ENCODE measurements at places on chromosomes 1 and 21.

DNA sequence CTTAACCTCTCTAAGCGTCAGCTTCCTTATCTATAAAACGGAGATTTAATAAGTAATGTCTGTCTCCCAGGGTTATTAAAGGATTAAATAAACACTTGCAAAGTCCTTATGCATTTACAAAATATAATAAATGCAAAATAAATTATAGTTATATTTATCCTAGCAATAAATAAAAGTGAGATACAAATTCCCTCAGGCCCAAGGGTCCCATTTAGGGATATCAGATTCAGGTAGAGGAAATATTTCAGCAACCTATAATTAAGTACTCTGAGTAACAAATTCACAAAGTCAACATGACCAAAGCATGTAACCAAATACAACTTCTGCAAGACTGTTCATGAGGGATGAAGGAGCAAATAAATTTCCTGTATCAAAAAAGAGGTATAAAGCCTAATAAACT is 17.9 kb downstream of the NVL start:
- DNase-seq = no peak

DNA sequence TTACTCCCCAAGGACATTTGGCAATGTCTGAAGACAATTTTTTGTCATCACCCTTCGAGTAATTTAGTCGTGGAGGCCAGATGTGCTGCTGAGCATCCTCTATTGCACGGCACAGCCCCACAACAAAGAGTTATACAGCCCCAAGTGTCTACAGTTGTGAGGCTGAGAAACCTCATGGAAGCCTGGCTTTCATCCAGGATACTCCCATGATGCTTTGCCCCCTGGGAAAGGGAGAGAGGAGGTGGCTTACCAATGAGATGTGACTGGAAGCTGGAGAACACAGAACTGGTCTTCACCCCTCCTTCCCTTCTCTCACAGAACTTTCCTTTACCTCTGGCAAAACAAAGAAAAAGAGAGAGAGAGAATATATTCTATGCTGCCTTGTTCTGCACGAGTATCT is 150.9 kb upstream of the VAMP3 start:
- DNase-seq = no peak

- no peak for DNase-seq
These were observed 3.3 kb downstream of the CASZ1 start for GRCh38 chr1:10793129-10793651.

GRCh38 chr1:15915991-15916390 is 59.9 kb downstream of the ZBTB17 start:
- DNase-seq = no peak

GRCh38 chr1:62428351-62428750 is 8.5 kb upstream of the USP1 start:
- no peak for DNase-seq

- no peak for DNase-seq
These were observed 20.5 kb downstream of the SPTA1 start for GRCh38 chr1:158666037-158666436.

DNA sequence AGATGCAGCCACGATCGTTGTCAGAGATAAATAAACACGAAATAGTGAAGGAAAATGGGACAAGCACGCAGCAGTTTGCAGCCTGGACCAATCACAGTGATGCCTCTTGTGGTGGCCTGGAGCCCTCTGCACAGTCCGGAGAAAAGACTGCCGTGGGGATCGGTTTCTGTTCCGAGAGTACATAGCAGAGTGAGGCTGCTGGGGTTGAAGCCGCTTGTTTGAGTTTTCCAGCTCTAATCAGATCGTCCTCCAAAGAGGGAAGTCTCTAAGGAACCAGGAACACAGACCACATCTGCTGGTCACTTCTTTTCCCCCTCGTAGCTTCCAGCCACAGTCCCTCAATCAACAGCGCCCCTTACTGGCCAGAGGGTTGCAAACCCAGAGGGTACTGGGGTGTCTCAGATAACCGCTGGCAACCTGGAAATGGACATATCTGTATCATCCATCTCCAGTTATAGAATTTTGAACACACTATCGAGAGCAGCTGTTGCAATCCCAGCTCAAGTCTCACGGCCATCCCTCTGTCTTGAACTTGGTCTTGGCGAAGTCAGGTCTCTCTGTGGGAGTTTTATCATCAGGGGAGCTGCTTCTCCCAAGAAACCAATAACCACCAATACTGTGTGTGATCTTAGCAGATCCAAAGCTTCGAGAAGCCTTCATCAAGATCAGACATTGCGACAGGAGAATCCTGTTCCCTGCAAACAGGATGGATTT is 57.4 kb downstream of the OLIG1 start:
- peak; percentile 74 for DNase-seq

DNA sequence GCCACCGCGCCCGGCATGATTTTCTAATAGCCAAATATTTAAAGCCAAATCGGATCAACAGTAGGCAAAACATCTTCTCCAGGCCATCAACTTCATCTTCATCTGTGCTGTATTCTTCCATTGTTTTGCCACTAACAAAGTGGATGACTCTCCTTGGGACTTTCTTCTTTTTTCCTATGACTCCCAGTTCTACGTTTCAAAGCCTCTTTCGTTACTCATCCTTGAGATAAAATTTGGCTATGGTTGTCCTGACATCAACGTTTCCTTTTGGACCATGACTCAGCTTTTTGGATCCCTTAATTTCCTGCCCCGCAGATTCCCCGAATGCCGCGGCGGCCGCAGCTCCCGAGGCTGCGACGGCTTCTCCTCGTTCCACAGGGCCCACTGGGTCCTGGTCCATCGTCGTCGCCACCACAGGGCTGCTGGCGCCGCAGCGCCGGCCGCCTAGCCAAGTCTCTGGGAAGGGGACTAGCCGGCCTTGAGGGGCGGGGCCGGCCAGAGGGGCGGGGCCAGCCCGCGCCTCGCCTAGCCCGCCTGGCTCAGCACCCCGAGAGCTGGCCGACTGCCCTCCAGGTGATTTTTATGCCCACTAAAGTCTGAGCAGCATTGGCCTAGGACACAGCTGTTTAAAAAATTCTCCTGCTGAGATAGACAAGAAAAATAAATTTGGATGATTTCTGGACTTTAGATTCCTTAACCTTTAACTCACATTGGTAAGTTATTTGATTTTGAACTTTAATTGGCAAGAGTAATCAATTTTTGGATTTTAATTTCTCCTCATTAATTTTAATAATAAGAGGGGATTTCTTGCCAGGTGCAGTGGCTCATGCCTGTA is 93.9 kb downstream of the ADCY10 start:
- no peak for DNase-seq

DNA sequence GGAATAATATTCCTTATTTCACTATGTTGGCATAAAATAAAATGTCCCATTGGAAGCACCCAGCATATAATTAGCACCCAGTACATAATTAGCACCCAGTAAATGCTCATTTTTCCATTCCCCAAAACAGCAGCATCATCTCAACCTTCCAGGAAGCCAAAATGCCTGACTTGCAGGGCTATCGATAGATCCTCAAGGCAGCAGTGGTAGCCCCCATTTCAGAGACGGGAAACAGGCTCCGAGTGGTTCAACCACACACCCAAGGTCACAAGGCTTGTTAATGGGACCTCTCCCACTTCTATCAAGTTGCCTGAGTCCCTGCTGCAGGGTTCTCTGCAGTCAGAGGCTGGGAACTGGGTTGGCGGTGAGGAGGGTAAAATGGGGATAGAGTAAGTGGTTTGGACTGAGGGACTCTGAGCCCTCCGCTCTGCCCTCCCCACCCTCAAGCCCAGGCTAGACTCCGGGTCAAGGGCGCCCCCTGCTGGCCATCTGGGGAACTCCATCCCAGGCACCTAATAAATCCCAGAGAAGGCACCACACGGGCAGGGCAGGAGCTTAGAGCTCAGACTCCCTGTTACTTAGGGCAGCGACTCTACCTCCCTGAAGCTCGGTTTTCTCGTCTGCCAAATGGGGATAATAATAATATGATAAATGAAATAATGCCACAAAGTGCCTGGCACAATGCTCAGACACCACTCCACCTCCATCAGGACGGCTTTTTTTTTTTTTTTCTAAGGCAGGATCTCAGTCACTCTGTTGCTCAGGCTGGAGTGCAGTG is 21.9 kb upstream of the LAPTM5 start:
- peak; percentile 75 for DNase-seq

- no peak for DNase-seq
These were observed at the start of gene MEGF6 for GRCh38 chr1:3611170-3612019. Gene MEGF6, minus strand, starts transcription at chr1:3611508. Its CDS starts 240 bp downstream, at chr1:3611268.

DNA sequence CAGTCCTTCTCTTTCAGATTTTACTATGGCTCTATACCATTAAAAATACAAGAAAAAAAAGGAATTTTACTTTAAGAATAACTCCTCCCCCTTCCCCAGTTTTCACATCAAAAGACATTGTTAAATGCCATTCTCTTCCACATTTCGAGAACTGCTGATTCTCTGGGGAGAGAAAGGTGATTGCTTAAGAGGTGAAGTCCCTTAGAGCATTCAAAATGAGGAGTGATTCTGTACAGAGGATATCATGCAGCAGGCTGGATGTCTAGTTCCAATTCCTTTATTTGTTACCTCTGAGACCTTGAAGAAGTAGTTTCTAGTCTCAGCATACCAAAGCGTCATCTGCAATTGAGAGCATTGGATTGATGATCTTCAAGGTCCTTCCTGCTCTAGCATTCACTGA is 46.9 kb downstream of the FMO3 start:
- no peak for DNase-seq

DNA sequence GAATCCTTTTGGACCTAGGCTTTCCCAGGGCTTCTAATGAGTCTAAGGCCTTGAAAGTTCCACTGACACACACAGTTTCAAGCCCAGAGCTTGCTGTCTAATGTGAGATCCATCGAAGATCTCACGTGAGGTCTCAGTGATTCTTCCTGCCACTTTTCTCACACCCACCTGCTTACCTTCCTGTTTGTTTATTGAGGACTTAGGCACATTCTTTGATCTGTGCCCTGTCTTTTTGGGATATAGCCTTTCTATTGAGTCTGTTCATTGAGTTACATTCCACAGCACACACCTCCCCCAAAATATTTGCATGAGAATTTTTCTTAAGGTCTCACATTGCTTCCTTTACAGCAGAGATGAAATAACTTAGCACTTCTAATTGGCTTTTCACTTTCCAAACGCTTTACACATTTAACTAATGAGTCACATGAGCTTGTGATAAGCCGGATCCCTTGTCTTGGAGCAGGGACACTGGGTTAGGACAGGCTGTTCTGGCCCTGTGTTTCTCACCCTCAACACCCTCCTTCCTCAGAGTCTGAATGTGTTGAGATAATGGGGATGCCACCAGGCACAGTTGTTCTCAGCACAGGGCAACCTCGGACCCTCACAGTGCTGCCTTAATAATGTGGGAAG is 288.3 kb downstream of the TM2D1 start:
- DNase-seq = no peak

DNA sequence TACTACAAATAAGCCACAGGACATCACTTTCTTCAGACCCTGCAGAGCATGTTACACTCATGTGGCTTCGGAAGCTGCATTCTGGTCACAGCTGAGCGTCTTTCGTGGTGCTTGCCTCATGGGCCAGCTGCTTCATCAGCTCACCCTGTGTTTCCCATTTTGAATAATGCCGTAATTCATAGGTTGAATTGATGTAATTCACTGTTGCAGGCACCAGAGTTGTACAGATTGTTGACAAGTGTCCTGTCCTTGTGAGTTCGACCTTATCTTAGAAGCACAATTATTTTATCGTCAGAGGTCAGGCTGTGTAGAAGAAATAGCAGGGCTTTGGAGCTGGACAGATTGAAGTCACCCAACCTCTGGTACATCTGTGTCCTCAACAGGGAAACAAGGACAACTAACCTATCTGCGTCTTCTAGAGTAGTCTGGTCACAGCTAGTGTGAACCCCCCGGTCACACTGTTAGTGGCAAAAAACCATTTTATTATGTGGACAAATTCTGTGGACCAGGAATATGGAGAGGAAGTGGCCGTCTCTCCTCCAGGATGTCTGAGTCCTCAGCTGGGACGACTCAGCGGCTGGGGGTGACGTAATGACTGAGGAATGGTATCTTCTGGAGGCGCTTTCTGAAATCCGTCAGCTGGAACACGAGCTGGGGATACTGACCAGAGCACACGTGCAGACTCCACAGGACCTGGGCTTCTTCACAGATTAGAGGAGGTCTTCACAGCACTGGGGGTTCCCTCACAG is 17.8 kb downstream of the PKNOX1 start:
- DNase-seq = no peak

DNA sequence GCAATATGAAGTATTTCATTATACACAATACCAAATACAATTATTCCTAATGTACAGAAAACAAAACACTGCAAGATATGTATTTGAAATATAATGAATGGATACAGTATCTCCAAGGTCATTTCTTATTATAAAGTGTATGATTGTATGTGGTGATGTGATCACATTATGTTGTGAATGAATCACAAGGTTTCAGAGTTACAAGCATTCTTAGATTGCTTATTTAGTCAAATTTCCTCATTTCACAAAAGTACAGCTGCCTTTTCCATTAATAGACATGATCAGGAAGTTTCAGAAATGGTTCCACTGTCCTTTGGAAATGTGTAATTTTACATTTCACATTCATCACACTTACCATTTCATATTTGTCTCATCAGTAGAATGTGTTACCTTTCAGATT is 28.3 kb upstream of the NEK7 start:
- no peak for DNase-seq

- DNase-seq = no peak
These were observed 26.7 kb downstream of the DMAP1 start for GRCh38 chr1:44239961-44240371.

DNA sequence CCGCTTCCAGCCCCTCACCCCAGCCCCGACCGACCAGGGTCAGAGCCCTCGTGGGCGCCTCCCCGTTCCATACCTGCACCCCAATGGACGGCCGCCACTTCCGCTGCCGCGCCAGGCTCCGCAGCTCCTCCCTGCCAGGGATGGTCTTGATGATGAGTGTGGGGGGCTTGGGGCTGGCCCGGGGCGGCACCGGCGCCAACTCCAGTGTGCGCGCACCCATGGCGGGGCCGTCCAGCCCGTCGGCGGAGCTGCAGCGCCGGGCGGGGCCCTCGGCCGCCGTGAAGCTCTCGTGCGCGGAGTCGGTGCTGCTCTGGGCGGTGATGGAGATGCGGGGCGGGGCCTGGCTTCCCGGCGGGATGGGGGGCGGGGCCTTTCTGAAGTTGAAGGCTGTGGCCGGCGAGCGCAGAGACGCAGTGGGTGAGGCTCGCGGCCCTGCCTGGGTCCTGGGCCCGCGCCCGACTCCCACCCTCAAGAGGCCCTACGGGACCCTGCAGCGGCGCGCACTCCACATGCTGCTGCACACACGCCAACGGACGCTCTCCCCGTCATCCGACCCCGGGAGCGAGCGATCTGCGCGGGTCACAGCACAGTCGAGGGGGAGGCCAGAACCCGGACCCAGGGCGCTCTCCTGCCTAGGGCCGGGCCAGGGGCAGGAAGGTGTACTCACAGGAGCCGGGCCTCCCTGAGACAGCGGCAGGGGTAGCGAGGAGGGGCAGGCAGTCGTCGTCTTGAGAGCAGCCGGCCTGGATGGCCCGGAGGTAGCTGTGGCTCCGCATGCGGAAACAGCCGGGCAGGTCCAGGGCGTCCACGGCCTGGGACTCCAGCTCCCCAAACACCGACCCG is 26.1 kb upstream of the SMIM12 start:
- no peak for DNase-seq

- no peak for DNase-seq
These were observed 15.2 kb downstream of the TINAGL1 start for GRCh38 chr1:31591425-31592093.

DNA sequence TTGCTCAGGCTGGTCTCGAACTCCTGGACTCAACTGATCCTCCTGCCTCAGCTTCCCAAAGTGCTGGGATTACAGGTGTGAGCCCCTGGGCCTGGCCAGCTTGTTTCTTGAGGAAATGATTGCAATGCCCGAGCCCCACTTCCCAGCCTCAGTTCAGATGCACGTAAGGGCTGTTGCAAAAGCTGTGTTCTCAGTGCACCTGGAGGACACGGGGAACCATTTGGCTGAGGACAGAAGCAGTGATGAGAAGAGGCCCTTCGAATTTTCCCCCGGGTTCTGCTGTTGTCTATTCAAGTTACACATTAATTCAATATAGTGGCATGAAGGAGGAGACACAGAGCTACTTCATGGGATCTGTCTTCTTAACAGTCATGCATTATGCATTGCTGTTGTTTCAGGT is 78.8 kb upstream of the WDR26 start:
- DNase-seq = no peak
